BJ (cell line): ENCODE measurements at places on chromosomes 12 and 14.
A peak's percentile ranks its signal among the peaks of the same experiment; 100 is the strongest.

- no peak for DNase-seq
Measured at GRCh38 chr14:82837611-82838140, 1304.0 kb upstream of the SEL1L start.

GRCh38 chr14:99535908-99536778 is 54.9 kb downstream of the CCNK start:
- DNase-seq, result no peak

- no peak for DNase-seq
Measured at GRCh38 chr14:59507063-59507751, 22.9 kb downstream of the JKAMP start.

DNA sequence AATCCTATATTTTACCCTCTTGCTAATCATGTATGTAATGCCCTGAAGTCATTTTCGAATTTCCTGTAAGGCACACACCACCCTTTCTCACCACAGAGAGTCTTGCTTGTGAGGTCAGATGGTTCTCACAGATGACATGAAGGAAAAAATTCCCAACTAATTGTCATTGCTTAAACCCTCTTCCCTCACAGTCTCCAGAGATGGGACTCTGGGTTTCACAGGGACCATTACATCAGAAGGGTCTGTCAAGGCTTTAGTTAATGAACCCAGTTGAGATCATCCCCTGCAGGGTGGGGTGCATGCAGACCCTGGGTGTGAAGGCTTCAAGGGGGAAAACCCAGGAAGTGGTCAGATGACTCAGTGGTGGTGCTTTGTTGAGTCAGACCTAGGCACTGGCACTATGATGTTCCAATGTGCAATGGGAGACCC is 229.6 kb downstream of the BCAT1 start:
- DNase-seq, result no peak

DNA sequence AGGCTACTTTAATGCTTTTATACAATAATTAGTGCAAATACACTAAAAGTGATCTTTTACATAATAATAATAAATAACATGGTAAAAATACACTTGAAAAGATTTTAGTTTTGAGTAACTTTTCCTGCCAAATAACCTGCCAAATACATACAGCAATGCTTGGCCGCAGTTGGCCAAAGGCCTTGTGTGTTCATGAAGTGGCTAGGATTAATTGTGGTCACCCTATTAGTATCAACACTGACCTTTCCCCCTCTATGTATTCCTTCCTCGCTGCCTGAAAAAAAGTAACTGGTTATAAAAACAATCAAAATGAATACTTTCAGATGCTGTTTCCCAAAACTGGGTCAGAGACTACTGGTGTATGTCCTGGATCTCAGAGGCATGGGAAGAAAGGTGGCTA is 34.3 kb downstream of the KICS2 start:
- no peak for DNase-seq

DNA sequence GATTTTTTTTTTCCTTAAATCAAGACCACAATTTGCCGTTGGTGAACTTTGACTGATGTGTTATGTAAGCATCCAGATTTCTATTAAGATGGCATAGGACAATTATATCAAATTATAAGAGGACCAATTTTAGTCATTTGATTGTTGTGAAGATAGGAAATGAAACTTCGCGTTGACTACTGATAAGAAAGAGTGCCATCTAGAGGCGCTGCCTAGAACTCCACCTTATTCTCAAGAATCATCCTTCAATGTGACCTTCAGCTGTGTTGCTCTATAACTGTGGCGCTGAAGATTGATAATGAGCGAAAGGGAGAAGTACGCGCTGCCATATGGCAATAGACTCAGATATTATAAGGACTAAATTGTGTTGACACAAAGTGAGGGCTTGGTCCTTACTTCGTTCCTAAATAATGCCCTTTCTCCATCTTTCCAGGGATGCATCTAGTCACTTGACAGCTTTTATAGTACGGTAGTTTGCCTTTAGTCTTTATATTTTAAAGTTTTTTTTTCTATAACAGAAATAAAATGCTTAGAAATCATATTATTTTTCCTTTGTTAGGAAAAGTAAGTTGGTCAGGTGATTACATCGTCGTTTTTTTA is 350.8 kb upstream of the STXBP6 start:
- DNase-seq, result peak; percentile 2

DNA sequence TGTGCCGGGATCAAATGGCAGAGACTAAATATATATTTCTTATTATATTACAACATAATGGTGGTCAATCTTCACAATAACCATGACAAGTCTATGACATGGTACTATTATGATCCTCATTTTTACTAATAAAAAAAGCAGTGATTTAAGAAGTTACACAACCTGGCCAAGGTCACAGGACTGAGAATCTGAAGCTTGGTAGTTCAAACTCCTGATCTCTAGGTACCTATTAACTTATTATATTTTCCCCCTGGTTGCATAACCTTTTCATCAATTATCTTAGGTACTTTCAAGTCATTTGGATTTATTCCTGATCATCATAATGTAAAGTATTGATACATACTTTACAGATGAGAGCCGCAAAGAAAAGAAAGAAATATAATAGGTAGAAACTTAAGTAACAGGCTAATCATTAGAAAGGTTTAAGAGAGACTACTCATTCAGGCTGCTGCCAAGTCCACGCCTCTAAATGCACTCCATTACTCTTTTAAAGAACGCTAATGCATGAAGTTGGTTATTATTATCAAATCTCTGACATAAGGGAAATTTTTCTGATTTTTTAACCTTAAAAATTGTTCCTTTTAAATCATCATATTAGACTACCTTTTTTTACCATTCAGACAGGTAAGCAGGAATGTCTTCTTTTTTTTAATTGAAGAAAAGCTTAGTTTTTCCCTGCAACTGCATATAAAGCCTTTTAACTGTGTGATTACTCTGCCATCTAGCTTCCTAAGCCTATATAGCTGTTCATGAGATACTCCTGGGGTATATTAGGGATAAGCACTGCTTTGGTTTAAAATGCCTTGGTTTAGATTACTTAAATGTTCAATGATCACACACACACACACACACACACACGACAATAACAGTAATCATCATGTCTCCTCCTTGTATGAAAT is 35.6 kb downstream of the RPS29 start:
- no peak for DNase-seq

DNA sequence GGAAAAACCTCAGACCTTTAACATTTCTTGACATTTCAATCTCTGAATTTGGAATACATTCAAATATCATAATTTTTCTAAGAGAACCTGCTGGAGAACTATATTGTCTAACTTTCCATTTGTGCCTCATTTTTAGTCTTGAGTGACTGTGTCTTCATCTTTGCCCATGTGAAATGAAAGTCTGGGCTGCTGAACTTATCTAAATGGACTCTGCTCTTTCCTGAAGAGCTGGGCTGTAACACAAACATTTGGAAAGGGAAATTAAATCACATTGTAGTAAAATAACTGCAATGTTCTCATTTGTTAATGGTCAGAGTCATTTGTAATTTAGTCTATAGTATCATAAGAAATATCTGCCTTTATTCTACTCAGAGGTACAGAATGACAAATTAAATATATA is 373.1 kb downstream of the LRIG3 start:
- no peak for DNase-seq
